ENCODE measurements at places on chromosomes 2 and 18. TPM values are rescaled to one million over a fixed set of nuclear protein-coding genes. Genes with fewer than 3 reads are reported as not detected.

The IL36G gene
- total RNA-seq, result not detected

The CMPK2 gene
- 6.2 TPM for total RNA-seq

The PLB1 gene
- 1.1 TPM for total RNA-seq

The SFTPB gene
- total RNA-seq, result not detected

The FHOD3 gene
- total RNA-seq, result not detected

DNA sequence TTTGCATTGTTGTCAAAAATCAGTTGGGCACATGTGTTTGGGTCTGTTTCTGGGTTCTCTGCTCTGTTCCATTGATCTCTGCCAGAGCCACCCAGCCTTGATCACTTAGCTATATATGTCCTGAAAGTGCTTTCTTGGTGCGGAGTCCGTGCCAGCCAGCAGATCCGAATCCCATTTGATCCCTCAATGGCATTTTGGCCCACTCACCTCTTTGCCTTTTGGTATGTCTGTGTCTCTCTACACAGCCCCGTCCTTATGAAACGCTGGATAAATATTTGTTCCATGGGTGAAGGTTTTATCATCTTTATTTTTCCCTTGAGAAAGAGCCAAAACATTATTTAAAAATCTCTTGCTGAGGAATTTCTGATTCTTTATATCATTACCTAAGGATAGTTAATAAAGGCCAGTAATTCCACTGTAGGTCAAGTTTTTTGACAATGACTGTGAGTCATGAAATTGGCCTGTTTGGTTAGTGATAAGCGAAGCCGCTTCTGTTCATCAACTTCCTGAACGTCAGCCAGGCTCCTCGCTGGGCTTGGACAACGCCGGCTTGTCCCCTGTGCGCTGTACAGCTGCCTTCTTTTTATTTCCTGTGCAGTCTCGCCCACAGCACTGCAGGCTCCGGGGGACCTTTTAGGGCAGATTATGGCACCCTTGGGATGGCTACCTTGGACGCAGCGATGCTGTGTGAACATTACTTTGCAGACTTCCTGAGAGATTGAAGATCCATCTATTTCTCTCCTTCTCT is 24.9 kb downstream of the MTCL1 start:
- DNase-seq, result no peak

DNA sequence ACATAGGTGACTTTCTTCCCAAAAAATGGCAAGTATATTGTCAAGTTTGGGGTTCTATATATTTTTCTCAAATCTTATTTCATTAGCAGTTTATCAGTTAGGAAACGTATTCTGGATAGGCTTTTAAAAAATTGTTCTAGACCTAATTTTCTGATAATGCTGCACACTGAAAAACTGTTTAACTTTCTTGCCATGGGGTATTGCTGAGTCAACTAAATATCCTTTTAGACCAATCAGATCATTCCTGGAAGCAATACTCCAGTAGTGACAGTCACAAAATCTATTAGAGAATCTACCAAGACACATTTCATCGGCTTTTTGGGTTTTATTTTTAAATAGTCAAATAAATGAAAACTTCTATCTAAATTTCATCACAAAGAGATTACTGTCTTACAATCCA is 440.6 kb downstream of the LRRTM4 start:
- DNase-seq, result no peak

DNA sequence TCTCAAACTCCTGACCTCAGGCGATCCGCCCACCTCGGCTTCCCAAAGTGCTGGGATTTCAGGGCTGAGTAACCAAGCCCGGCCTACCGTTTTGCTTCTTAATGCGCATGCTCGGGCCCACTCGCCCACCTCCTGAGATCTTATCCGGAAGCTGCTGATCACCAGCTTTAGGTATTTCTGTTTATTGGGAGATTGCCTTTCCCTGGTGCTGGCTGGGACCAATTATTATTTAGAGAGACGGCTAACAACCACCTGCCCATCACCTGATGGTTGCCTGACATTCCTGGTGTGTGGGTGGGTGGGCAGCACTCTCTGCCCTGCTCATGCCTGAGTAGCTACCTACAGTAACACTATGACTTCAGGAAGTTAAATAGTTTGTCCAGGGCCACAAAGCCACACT is 56.3 kb upstream of the ZNF532 start:
- no peak for DNase-seq

DNA sequence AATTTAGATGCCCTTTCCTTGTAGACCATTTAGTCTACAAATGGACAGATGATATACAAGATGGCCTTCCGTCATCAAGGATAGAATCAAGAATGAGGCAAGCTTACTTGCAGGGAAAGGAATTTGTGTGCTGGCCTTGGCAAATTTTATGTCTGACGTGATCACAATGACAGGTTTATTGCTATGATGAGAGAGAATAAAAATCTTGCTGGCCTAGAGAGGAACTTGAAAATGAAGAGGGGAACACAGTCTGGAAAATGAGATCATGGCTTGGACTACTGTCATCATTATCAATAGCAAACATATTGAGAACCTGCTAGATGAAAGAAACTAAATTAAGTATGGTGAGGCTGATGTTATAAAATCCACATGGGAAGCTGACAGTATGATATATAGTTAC is 66.0 kb downstream of the CSRNP3 start:
- DNase-seq, result no peak

DNA sequence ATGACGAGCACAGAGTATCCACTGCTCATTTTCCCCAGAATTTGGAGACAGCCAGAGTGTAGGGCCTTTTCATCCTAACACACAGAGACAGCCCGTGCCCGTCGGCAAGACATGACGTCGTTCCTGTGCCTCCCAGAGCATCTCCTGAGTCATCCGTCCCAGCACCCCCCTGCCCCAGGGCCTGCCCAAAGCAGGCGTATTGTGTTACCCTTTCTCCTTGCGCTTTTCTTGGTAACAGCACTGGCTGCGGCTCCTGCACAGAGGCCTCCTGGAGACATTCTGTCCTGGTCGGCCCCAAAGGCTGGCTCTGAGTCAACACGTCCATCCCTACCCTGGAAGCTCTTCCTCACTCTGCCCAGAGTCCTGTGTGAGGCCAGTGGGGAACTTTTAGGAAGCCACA is 217.1 kb downstream of the KLHL29 start:
- no peak for DNase-seq

DNA sequence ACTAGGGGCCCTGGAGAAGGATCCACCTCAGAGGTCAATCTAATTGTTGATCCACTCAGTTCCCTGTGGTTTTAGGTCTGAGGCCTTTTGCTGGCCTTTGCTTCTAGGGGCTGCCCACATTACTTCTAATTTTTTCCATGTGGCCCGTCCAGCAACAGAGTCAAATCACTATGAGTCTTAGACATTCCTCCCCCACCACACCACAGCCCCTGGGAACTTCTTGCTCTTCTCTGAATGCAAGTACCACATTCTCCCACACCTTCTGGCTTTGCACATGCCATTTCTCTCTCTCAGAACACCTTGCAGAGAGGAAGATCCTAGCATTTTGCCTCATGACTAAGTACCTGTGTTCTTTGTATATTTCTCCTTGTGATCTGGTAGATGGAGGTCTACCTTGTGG is 286.9 kb downstream of the SETBP1 start:
- no peak for DNase-seq

DNA sequence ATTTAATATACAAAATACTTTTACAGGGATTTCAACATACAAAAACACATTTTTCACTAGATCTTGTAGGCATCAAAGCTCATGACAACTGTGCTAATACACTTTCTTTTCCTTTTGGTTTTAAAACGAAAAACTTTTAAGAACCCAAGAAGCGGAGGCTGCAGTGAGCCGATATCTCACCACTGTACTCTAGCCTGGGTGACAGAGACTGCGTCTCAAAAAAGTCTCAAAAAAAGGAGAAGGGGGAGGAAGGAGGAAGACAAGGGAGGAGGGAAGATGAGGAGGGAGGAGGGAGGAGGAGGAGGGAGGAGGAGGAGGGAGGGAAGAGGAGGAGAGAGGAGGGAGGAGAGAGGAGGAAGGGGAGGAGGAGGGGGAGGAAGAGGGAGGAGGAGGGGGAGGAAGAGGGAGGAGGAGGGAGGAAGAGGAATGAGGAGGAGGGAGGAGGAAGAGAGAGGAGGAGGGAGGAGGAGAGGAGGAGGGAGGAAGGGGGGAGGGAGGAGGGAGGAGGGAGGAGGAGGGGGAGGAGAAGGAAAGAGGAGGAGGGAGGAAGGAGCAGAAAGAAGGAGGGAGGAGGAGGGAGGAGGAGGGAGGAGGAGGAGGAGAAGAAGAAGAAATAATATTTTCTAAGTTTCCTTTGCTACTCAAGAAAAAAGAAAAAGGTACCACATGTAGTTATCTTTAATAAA is 13.8 kb downstream of the ROCK2 start:
- DNase-seq, result no peak

- DNase-seq, result no peak
Measured at GRCh38 chr2:3323360-3324035, 54.1 kb downstream of the EIPR1 start.

- peak; percentile 53 for DNase-seq
Measured at GRCh38 chr2:10790228-10790973, 22.2 kb downstream of the PDIA6 start.

- DNase-seq, result no peak
Measured at GRCh38 chr2:64632835-64633819, 20.6 kb downstream of the SERTAD2 start.

GRCh38 chr18:58755304-58756010 is 84.2 kb downstream of the MALT1 start:
- DNase-seq, result peak; percentile 55

DNA sequence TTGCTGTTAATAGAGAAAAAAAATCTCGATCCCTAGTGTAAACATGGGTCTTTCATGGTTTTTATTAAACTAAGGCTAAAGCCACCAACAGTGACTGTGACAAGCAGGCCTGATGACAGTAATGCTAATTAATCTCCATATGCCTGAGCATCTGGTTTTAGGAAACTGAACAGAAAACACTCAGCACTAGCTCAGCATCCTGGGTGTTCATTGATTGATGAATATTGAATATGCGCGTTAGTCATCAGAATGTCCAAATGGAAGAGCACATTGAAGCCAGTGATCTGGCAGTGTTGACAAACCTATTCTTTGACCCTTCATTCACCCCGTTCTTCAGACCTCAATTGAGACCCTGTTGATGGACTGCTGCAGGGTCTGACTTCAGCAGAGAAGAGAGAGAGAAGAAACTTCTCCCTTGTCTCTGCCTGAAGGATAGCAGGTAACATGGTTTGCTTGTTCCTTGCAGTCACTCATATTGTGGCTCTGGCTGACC is 283.8 kb downstream of the RDH14 start:
- no peak for DNase-seq

GRCh38 chr2:70991742-70992141 is 2.9 kb downstream of the TEX261 start:
- DNase-seq, result no peak

DNA sequence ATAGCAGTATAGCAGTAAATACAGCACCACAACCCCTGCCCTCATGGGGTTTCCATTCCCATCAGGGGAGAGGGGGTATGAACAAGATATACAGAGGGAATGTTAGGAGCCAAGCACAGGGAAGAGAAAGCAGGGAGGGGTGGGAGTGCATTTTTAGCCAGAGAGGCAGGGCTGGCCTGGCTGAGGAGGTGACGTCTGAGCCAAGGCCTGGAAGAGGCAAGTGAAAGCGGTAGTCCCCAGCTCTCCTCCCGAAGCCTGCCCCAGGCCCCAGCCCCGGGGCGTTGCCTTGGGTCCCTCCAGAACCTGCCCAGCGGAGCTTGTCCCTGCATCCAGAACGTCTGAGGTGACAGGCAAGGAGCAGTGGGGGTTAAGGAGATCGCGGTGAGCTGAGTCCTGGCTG is 45.1 kb upstream of the FOSL2 start:
- no peak for DNase-seq

GRCh38 chr2:14633461-14634181 is 1.1 kb downstream of the LRATD1 start:
- DNase-seq, result peak; percentile 5

Measured in activated CD4-positive, alpha-beta T cell treated with anti-CD3 and anti-CD28 coated beads for 36 hours (primary cell).